ENCODE measurements at places on chromosomes 7 and 10. TPM values are rescaled to one million over a fixed set of nuclear protein-coding genes. Genes with fewer than 3 reads are reported as not detected.

The ZNF277 gene
- 49.6 TPM for total RNA-seq

The GBX1 gene
- total RNA-seq: not detected

The TSPAN33 gene
- 2.2 TPM for total RNA-seq

The NUDT13 gene
- total RNA-seq: 11.0 TPM

The HPS6 gene
- total RNA-seq: 32.8 TPM

The AKR1C2 gene
- 16.4 TPM for total RNA-seq

The PDE6C gene
- total RNA-seq: not detected

The NCF1 gene
- total RNA-seq: not detected

The CRYGN gene
- under 0.01 TPM for total RNA-seq

The PRF1 gene
- not detected for total RNA-seq

The ADCYAP1R1 gene
- not detected for total RNA-seq

The MBLAC1 gene
- total RNA-seq: 3.1 TPM

The ATG9B gene
- total RNA-seq: not detected

The LDB3 gene
- total RNA-seq: 0.23 TPM

The SFTPA1 gene
- not detected for total RNA-seq

The ZNF467 gene
- 14.0 TPM for total RNA-seq

The WNT8B gene
- total RNA-seq: not detected

The AKR1C3 gene
- 12.3 TPM for total RNA-seq

The SCIN gene
- total RNA-seq: not detected

The ATOH7 gene
- total RNA-seq: not detected

The RADIL gene
- total RNA-seq: 1.3 TPM

The CFAP70 gene
- 0.23 TPM for total RNA-seq

The GFRA1 gene
- total RNA-seq: 1.6 TPM

The HOXA6 gene
- 0.26 TPM for total RNA-seq
